ENCODE measurements at places on chromosomes 13 and 19. TPM values are rescaled to one million over a fixed set of nuclear protein-coding genes. Genes with fewer than 3 reads are reported as not detected.

Gene SOX1
- total RNA-seq, result not detected

Gene PSG3
- not detected for total RNA-seq

Gene KMT5C
- total RNA-seq, result 19.6 TPM

Gene IGFL4
- not detected for total RNA-seq

Gene APLP1
- total RNA-seq, result not detected

All from B cell (primary cell).